Spleen (tissue), 13 donors: ENCODE measurements at places on chromosomes 3 and 15. TPM values are rescaled to one million over a fixed set of nuclear protein-coding genes. Genes with fewer than 3 reads are reported as not detected.

Gene AQP9
- total RNA-seq: 156 TPM

Gene WWTR1
- 65.8 TPM for total RNA-seq

Gene GOLGA8O
- total RNA-seq: 0.85 TPM

Gene SNAPC5
- 37.2 TPM for total RNA-seq

Gene UNC13C
- total RNA-seq: not detected

Gene SNX22
- total RNA-seq: 13.2 TPM

Gene PIF1
- total RNA-seq: 5.9 TPM

Gene RARB
- 10.6 TPM for total RNA-seq

Gene DNASE1L3
- 148 TPM for total RNA-seq

Gene ASB7
- total RNA-seq: 16.1 TPM

DNA sequence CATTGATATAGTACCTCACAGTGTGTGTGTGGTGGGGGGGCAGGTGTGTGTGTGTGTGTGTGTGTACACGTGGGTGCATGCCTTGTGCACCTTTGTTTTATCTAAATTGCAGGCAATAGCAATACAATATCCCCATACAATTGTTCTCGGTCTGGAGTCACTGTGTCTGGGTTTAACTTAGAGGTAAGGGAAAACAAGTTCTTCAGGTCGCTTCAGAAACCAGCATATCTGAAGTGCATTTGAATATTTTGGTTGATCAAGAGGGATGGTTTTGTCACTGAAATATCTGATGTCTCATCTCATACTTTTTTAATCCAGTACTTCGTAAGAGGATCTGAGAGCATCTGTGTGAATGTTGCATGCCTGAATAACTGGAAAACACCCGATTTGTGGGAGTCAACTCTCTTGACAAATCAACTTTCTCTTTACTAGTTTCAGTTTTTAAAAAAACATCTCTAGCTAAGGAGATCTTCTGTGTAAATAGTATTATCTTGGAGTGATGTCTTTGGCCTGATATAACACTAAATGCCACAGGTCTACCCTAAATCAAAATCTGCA is 206.8 kb upstream of the NR2F2 start:
- H3K36me3 ChIP-seq: no peaks in the 10 kb centered on the region
- H3K27me3 ChIP-seq: no peaks in the 10 kb centered on the region
- H3K4me1 ChIP-seq: no peaks in the 10 kb centered on the region
- H3K4me3 ChIP-seq: no peak overlapping the region
- H3K27ac ChIP-seq: no peak overlapping the region

DNA sequence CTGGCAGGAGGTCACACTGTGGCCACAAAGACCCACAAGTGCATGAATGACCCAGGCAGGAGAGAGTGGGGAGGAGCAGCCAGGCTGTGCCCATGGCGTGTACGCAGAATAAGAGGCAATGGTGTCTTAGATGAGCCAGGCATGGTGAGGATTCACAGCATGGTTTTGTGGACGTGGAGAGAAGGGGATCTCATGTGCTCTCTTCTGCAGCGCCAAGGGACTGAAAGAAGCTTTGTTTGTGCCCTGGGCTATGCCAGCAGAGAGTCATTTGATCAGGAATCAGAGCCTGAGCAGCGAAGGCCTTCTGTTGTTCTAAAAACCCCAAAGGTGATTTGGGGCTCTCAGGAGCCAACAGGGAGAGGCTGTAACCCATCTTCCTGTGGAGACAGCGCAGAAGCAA is 18.7 kb upstream of the RPP14 start:
- no peak for DNase-seq
- no peaks in the 10 kb centered on the region for H3K27me3 ChIP-seq
- H3K36me3 ChIP-seq: peaks cover 78% of the 10 kb centered on the region
- no peaks in the 10 kb centered on the region for H3K4me1 ChIP-seq

DNA sequence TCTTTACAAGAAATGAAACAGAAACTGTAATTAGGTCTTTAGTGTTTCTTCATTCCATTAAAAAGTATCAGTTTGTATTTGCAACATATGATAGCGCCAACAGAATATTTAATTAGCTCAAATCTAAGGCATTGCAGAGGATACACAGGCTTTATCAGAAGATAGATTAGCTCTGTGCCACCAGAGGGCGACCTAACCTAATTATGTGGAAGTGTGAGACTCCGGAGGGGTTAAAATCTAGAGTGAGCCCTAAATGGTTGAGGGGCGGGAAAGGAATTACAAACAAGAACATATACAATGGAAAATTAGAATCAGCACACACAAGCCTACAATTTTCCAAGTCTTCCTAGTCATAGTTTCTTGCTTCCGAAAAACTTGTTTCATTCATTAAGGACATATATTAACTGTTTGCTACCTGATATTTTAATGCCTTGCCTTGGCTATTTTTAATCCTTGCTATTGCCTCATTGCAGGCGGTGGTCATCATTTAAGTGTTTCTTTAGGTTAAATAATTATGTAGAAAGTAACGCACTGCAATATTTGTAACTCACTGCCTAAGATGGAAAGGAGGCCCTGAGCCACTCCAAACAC is 18.0 kb upstream of the RYR3 start:
- no peaks in the 10 kb centered on the region for H3K4me1 ChIP-seq
- no peak overlapping the region for H3K4me3 ChIP-seq
- H3K36me3 ChIP-seq: no peaks in the 10 kb centered on the region
- no peak for DNase-seq
- H3K27ac ChIP-seq: no peak overlapping the region

DNA sequence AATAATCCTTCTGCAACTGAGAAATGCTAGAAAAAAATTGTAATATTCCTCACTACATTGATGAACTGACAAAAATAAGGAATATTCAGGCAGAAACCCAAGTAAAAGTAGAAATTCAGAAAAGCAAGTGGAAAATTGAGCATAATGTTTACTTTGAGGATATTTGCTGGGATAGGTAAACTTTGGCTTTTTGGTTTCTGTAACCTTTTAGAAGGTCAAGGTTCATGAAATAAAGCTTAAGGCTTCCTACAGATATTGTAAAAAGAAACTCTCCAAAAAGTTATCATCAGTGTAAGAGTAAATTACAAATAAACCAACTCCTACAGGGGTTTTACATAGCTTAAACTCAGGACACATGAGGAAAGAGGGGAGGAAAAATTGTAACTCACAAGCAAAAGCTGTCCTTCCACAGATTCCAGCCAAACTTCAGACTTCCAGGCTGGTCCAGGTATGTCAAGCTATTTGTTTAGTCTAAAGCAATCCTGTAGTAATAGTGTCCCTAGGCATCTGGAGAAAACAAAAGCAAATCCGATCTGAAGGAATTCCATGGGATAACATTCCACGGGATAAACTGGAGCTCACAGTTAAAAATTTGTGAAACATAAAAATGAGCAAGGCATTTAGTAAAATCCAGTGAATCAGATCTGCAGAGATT is 21.1 kb downstream of the C3orf70 start:
- H3K27ac ChIP-seq: no peak overlapping the region
- no peaks in the 10 kb centered on the region for H3K27me3 ChIP-seq
- DNase-seq: no peak
- no peaks in the 10 kb centered on the region for H3K36me3 ChIP-seq
- no peaks in the 10 kb centered on the region for H3K4me1 ChIP-seq

- H3K4me1 ChIP-seq: peaks cover 27% of the 10 kb centered on the region
- H3K27me3 ChIP-seq: no peaks in the 10 kb centered on the region
- H3K36me3 ChIP-seq: peaks cover 54% of the 10 kb centered on the region
- no peak for DNase-seq
- H3K27ac ChIP-seq: peak overlapping the region; percentile 67
- no peak overlapping the region for H3K4me3 ChIP-seq
These were observed 16.9 kb downstream of the ABHD2 start for GRCh38 chr15:89105147-89105546.

GRCh38 chr3:108976058-108976457 is 22.4 kb upstream of the GUCA1C start:
- no peaks in the 10 kb centered on the region for H3K4me1 ChIP-seq
- DNase-seq: no peak
- H3K27ac ChIP-seq: no peak overlapping the region
- H3K4me3 ChIP-seq: no peak overlapping the region
- no peaks in the 10 kb centered on the region for H3K27me3 ChIP-seq
- H3K36me3 ChIP-seq: no peaks in the 10 kb centered on the region

- H3K4me3 ChIP-seq: no peak overlapping the region
- no peaks in the 10 kb centered on the region for H3K36me3 ChIP-seq
- H3K27ac ChIP-seq: no peak overlapping the region
- H3K4me1 ChIP-seq: no peaks in the 10 kb centered on the region
- no peaks in the 10 kb centered on the region for H3K27me3 ChIP-seq
- no peak for DNase-seq
These were observed 100.8 kb downstream of the KLF13 start for GRCh38 chr15:31427411-31427810.

GRCh38 chr15:92796161-92796611 is 103.9 kb upstream of the CHD2 start:
- H3K4me3 ChIP-seq: no peak overlapping the region
- H3K36me3 ChIP-seq: no peaks in the 10 kb centered on the region
- H3K27me3 ChIP-seq: no peaks in the 10 kb centered on the region
- no peak overlapping the region for H3K27ac ChIP-seq

GRCh38 chr15:45111390-45112142 is 2.4 kb downstream of the DUOX2 start:
- no peak overlapping the region for H3K4me3 ChIP-seq
- H3K27ac ChIP-seq: no peak overlapping the region
- peaks cover 18% of the 10 kb centered on the region for H3K4me1 ChIP-seq
- no peak for DNase-seq
- no peaks in the 10 kb centered on the region for H3K36me3 ChIP-seq

DNA sequence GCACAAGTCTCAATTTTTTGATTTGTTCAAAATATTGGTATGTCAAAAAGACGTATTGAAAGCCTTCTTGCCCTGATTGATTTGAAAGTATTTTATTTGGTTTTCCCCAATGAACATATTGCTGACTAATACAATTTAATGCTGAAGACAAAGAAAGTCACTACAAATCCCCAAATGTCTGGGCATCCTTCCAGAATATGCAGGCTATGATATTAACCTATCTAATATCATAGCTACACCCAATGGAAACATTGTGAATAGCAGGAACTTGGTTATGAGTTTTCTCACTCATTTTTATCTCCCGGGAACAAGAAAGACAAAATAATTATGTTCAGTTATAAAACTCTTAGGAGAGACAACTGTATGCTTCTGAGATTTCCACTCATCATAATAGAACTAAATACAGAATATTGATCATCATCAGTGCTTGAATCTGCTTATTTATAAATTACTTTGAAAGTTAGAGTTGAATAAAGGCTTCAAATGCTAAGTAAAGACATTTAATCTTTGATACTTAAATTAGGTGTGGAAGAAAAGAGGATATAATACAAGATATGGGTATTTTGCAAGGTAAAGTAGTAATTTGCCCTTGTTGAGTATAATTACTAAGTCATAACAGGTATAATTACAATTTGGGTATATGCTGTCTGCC is 483.9 kb downstream of the RBMS3 start:
- H3K36me3 ChIP-seq: no peaks in the 10 kb centered on the region
- no peaks in the 10 kb centered on the region for H3K27me3 ChIP-seq
- H3K4me3 ChIP-seq: no peak overlapping the region

DNA sequence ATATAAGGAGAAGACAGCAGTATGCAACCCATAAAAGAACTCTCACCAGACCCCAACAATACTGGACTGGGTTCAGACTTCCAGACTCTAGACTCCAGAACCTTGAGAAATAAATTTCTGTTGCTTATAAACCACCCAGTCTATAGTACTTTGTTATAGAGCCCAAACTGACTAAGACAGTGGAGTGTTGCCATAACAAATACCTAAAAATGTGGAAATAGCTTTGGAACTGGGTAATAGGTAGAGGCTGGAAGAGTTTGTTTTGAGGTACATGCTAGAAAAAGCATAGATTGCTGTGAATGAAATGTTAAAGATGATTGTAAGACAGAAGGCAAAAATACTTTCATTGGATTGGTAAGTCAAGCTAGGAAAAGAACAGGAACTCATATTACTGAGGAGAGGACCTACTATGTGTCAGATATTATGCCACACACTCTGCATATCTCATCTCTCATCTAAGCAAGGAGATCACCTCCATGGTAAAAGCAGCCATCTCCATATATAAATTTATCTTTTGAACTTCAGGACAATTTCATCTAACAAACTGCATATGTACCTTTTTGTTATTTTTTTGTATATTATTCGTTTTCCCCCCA is 67.4 kb upstream of the FNDC3B start:
- H3K36me3 ChIP-seq: no peaks in the 10 kb centered on the region
- H3K4me1 ChIP-seq: peaks cover 2% of the 10 kb centered on the region
- DNase-seq: no peak
- H3K27ac ChIP-seq: no peak overlapping the region
- no peak overlapping the region for H3K4me3 ChIP-seq
- H3K27me3 ChIP-seq: no peaks in the 10 kb centered on the region

DNA sequence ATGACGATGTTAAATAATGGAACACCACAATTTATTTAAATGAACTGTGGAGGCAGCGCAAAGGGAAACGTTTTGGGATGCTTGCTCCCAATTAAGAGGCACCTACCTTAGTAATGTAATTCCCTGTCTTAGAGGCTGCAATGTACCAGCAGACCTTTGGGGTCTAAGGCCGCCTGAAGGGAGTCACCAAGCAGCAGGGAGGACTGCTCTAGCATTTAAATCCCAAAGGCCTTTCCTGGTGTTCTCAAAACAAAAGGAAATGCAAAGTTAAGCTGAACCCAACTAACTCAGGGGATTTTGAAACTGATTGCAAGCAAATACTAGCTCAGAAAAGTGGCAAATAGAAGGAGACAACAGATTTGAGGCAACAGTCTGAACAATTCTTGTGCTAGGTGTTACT is 510.8 kb downstream of the GABRG3 start:
- H3K36me3 ChIP-seq: no peaks in the 10 kb centered on the region
- no peak overlapping the region for H3K27ac ChIP-seq
- no peak for DNase-seq

GRCh38 chr15:22839046-22839695 is 705 bp downstream of the NIPA2 start:
- H3K4me1 ChIP-seq: peaks cover 49% of the 10 kb centered on the region
- H3K27me3 ChIP-seq: no peaks in the 10 kb centered on the region
- H3K4me3 ChIP-seq: peak overlapping the region; percentile 83
- H3K27ac ChIP-seq: peak overlapping the region; percentile 97
- no peaks in the 10 kb centered on the region for H3K36me3 ChIP-seq

DNA sequence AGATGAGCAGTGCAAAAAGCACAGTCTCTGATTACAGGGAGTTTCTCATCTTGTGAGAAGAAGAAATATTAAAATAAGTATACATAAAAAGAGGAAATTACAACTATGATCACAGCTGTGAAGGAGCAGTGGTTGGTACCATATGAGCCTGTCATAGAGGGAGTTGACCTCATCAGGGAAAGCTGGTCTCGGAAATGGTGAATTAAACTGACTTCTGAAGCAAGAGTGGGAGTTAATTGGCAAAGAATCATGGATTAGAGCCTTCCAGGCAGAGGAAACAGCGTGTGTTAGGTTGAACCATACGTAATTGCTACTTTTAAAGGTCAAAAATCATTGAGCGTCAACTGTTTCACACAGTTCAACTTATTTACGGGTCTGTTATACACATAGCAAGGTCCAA is 539.1 kb downstream of the EDEM1 start:
- no peak overlapping the region for H3K27ac ChIP-seq
- no peaks in the 10 kb centered on the region for H3K4me1 ChIP-seq
- no peak overlapping the region for H3K4me3 ChIP-seq
- no peaks in the 10 kb centered on the region for H3K27me3 ChIP-seq
- DNase-seq: no peak
- no peaks in the 10 kb centered on the region for H3K36me3 ChIP-seq
